ENCODE measurements at places on chromosomes 3 and 15. TPM values are rescaled to one million over a fixed set of nuclear protein-coding genes. Genes with fewer than 3 reads are reported as not detected.

GRCh38 chr15:75307778-75308390 lies 25.2 kb downstream of the GOLGA6D start:
- DNase-seq: peak; percentile 64

- DNase-seq: no peak
Measured at GRCh38 chr15:87669846-87670245, 586.7 kb downstream of the NTRK3 start.

DNA sequence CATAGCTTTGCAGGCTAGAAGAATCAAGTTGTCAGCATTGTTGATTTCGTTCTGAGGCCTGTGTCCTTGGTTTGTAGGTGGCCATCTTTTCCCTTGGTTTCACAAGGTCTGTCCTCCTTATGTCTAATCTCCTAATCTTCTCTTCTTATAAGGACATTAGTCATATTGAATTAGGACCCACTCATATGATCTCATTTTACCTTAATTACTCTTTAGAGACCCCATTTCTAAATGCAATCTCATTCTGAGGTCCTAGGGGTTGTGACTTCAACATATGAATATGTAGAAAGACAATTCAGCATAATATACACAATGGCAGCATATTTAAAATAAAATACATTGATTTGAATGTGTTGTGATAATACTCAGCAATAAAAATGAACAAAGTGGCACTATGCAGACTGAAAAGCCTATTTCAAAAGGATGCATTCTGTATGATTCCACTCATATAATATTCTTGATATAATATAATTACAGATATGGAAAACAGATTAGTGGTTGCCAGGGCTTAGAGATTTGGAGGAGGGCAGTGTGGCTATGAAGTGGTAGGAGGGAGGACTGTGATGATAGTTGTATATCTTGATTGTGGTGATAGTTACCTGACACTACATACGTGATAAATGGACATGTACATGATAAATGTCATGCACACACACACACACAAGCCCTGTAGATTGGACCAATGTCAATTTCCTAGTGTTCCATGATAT lies 431.0 kb downstream of the EPHA6 start:
- no peak for DNase-seq

- no peak for DNase-seq
Measured at GRCh38 chr15:101358895-101359294, 63.8 kb upstream of the SNRPA1 start.

The EIF4A2 gene
- total RNA-seq: 1,010 TPM

The TRAT1 gene
- not detected for total RNA-seq

The ROPN1 gene
- total RNA-seq: not detected

The BOC gene
- total RNA-seq: 80.3 TPM
